ENCODE measurements at places on chromosomes 1 and 21. TPM values are rescaled to one million over a fixed set of nuclear protein-coding genes. Genes with fewer than 3 reads are reported as not detected.

The CTSE gene
- total RNA-seq = not detected

The PTPN7 gene
- not detected for total RNA-seq

The FAM72A gene
- 6.9 TPM for total RNA-seq

The CHD5 gene
- 0.24 TPM for total RNA-seq

The INTS7 gene
- 16.0 TPM for total RNA-seq

The FAM151A gene
- not detected for total RNA-seq

The MFN2 gene
- 49.3 TPM for total RNA-seq

The NR5A2 gene
- 4.7 TPM for total RNA-seq

The METTL18 gene
- total RNA-seq = 5.4 TPM
